ENCODE measurements at places on chromosomes 3 and 15. TPM values are rescaled to one million over a fixed set of nuclear protein-coding genes. Genes with fewer than 3 reads are reported as not detected.
A peak's percentile ranks its signal among the peaks of the same experiment; 100 is the strongest.

DNA sequence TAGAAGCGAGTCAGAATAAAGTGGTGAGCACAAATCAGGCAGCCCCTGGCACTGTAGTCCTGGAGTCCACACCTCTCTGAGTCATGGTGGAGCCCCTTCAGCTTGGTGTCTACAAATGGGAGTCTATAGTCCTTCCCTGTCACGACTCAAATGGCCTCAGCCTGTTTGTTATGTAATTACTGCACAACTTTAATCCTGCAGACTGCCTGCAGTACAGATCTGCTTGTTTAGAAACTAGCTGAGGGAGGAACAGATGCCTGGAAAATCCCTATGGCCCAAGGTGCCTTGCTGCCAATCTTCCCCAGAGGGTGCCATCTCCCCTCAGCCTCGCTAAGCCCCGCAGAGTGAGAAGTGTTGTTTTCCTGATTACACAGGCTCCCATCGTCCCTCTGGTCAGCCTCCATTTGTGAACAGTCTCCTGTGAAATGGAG is 3.9 kb upstream of the CXCR6 start:
- peak; percentile 9 for DNase-seq

- peak; percentile 39 for DNase-seq
These were observed 195.6 kb downstream of the XXYLT1 start for GRCh38 chr3:195075199-195075940.

Gene CHAC1
- 1.5 TPM for total RNA-seq

Gene DLL4
- 0.17 TPM for total RNA-seq
